Progenitor cell of endocrine pancreas (in vitro differentiated cells): ENCODE measurements at places on chromosomes 3 and 15. TPM values are rescaled to one million over a fixed set of nuclear protein-coding genes. Genes with fewer than 3 reads are reported as not detected.

DNA sequence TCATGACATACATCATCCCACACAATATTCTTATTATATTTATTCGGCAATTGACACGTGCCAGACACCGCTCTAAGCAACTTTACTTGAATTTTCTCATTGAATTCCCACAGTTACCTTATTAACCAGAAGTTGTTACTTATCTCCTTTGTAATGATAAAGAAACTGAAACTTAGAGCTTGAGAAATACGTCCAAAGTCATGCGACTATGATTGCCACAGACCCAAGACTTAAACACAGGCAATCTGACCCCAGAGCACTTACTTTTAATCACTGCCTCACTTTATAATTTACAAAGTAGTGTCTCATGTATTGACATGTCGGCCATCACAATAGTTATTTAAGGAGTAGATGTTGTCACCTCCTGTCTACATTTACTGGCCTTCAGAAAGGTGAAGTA, 64.7 kb downstream of the ATP13A4 start:
- no peak for DNase-seq

- DNase-seq: no peak
These were observed 35.0 kb downstream of the ALCAM start for GRCh38 chr3:105401691-105402149.

DNA sequence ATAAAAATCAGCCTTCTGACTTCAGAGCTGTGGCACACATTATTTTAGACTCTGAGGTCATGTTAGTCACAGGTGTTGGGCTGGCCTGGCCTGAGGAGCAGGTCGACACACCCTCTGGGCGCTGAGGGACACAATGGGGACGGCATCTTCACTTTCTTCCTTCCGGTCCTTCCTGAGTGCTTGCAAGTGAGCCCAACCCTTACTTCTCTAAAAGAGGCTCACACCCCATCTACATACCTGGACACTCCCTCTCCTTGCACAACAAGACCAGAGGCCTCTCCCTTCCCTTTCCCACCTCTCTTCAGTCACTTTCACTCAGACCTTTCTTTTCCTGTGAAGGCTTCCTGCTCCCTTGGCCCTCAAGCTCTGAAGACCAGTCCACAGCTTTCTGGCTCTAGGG, 85.4 kb downstream of the XXYLT1 start:
- DNase-seq: no peak

- no peak for DNase-seq
These were observed 16.8 kb upstream of the SLC41A3 start for GRCh38 chr3:126100634-126101301.

DNA sequence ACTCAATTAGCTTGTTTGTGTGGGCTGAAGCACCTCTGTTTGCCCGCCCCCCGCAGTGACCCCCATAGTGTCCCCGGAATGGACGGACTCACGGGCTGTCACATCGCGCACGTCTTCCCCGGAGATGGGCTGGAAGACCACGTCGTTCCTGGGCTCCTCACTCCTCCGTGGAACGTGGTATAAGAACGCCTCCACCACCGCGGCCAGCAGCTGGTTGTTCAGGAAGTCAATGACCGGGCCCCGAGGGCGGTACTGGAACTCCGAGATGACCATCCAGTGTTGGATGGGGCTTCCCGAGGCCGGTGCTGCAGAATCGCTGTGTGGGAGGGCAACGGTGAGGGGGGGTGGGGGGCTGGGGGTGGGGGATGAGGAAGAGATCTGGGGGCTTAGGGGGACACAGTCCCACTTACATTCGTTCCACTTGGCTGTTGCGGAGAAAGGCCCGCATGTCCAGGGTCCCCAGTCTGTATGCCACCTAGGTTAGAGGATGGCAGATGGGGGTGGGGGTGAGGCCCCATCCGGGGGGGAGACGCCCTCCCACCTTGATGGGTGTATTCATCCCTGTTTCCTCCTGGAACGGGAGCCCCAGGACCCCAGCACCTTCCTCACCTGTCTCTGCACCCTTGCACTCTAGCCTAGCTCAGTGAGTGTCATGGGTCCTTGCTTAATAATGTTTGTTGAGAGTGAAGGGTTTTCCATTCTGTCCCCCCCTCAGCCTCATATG, 30.2 kb downstream of the MUC20 start:
- DNase-seq: no peak

DNA sequence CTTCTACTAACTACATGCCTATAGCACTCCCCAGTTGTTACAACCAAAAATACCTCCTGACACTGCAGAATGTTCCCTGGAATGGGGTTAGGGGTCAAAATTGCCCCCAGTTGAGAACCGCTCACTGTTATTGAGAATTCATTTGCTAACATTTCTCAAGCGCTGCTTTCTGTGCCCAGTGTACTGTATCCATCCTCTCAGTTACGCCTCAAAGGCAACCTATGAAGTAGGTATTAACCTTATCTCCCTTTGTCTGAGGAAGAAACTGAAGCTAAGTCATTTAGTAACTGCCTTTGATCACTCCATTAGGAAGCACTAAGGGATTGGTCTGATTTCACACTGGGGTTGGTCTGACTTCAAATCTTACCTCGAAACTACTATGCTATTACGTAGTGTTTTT, 70.1 kb downstream of the CADPS start:
- DNase-seq: no peak

GRCh38 chr15:88230823-88231222, 25.7 kb downstream of the NTRK3 start:
- no peak for DNase-seq

GRCh38 chr3:61422945-61423673, 138.3 kb upstream of the PTPRG start:
- DNase-seq: no peak

The SMCO1 gene
- total RNA-seq: not detected in 2 replicates

The XPC gene
- 40.1 and 43.0 TPM in 2 replicates for total RNA-seq

The COL6A5 gene
- total RNA-seq: not detected in 2 replicates

The STAC gene
- 1.2 and 1.6 TPM in 2 replicates for total RNA-seq

The SEMA3G gene
- 0.79 and 1.1 TPM in 2 replicates for total RNA-seq
